Psoas muscle (tissue), 8 donors: ENCODE measurements at places on chromosomes 3 and 15. TPM values are rescaled to one million over a fixed set of nuclear protein-coding genes. Genes with fewer than 3 reads are reported as not detected.

Gene SLC15A2
- 0.30 TPM for polyA plus RNA-seq

Gene LRRC31
- not detected for polyA plus RNA-seq

Gene UBXN7
- 1.9 TPM for polyA plus RNA-seq

Gene AP3B2
- polyA plus RNA-seq = not detected

Gene SIDT1
- polyA plus RNA-seq = 0.14 TPM

Gene CPLX3
- not detected for polyA plus RNA-seq

Gene TMEM44
- 2.1 TPM for polyA plus RNA-seq

DNA sequence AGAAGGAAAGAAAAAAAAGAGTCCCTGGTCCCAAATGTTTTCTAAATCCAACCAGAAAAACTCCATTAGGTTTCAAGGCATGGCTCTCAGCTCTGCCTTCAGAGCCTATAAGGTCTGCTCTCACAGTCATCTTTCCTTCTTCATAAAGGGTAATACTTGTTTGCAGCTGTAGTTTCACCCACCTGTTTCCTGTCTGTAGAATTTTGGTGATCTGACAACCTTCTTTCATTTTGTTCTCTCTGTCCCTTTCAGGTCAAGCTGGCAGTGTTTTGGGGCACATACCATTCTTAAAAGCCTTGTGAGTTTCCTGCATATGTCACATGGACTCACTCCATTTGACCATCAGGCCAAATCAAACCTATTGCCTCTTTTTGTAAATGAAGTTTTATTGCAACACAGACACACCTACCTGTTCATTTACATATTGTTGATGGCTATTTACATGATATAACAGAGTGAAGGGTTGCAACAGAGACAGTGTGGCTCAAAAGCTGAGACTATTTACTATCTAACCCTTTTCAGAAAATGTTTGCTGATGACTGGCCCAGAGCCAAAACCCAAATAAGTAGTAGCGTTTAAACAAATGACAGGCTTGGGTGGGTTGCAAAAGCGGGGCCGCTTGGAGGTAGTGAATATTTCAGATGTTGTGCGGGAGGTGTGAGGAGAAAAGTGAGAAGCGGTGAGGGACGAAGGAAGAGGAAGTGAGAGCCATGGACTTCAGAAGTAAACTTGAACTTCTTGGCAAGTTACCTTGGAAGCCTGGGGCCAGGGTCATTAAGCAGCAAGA is 292.7 kb upstream of the PROK2 start:
- no peaks in the 10 kb centered on the region for H3K4me1 ChIP-seq
- no peaks in the 10 kb centered on the region for H3K27me3 ChIP-seq
- H3K27ac ChIP-seq = no peak overlapping the region
- H3K4me3 ChIP-seq = no peak overlapping the region

DNA sequence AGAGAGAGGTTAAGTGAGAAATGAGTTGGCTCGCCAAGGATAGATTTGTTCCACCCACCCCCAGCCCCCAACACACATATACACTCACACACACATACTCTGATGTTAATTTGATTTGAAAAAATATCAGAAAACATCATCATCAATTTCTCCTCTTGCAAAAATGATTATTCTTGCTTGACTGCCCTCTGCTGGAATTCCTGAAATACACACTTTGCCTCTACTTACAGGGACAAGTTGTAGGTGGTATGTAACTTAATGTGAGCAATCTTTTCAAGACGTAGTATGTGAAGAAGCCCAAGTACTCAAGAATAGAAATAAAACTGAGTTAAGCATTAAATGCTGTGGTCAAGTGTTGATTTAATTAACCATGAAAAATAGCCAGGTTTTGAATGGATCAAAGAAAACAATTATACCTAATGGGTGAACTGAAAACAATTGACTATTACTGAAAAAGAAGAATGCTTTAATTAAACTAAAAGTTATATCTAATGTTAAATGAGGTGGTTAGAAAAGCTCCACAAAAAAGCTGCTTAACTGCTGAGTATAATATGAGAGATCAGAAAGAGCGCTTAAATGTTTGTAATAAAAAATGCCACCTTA is 46.6 kb upstream of the MDFIC2 start:
- H3K27ac ChIP-seq = no peak overlapping the region
- H3K4me1 ChIP-seq = no peaks in the 10 kb centered on the region
- H3K27me3 ChIP-seq = no peaks in the 10 kb centered on the region
- no peak for DNase-seq
- no peak overlapping the region for H3K4me3 ChIP-seq
- H3K36me3 ChIP-seq = no peaks in the 10 kb centered on the region

DNA sequence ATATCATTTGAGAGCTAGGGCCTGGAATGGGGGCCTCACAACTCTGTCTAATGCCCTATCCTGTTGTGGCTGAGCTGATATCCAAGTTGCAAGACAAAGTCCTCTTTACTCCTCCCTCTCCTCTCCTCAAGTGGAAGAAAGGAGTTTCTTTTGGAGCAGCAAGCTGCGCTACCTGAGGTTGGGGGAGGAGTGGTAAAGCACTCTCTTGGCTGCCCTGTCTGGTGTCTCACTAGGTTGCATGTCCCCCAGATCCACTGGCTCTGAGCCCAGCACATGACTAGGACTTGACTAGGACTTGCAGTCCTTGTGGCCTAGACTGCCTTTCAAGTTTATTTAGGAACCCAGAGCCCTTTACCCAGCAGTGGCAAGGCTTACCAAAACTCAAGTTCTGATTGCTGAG is 141.1 kb upstream of the SETMAR start:
- no peaks in the 10 kb centered on the region for H3K4me1 ChIP-seq
- H3K27ac ChIP-seq = no peak overlapping the region
- DNase-seq = no peak
- no peak overlapping the region for H3K4me3 ChIP-seq
- no peaks in the 10 kb centered on the region for H3K36me3 ChIP-seq

GRCh38 chr15:31433574-31433973 is 106.9 kb downstream of the KLF13 start:
- DNase-seq = no peak
- H3K4me3 ChIP-seq = no peak overlapping the region

- H3K4me1 ChIP-seq = no peaks in the 10 kb centered on the region
- H3K27me3 ChIP-seq = no peaks in the 10 kb centered on the region
- DNase-seq = no peak
- no peak overlapping the region for H3K27ac ChIP-seq
These were observed 126.3 kb downstream of the IQCH start for GRCh38 chr15:67380921-67381320.

- H3K27me3 ChIP-seq = no peaks in the 10 kb centered on the region
- peak overlapping the region; percentile 36 for H3K27ac ChIP-seq
- DNase-seq = peak; percentile 78
- no peaks in the 10 kb centered on the region for H3K36me3 ChIP-seq
These were observed 68.4 kb upstream of the HACD2 start for GRCh38 chr3:123653221-123653682.

DNA sequence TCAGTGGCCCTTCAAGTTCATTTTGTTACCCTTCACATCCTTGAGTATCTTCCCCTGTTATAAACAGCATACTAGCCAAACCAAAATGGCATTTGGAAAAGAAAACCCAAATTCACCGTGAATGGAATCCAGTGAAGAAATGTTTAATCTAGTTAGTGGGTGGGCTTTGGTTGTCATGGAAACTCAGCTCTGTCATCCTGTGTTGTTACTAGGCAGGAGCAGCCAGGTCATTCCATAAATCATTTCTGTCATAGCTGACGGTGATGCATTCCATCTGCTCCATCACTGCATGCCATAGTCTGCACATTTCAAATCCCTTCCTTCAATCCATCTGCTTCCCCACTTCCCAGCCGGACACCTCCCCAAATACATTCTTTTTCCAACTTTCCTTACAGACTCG is 140.4 kb upstream of the CGNL1 start:
- H3K27me3 ChIP-seq = no peaks in the 10 kb centered on the region
- DNase-seq = no peak
- H3K4me1 ChIP-seq = no peaks in the 10 kb centered on the region
- H3K4me3 ChIP-seq = no peak overlapping the region
- no peak overlapping the region for H3K27ac ChIP-seq

GRCh38 chr3:834679-835078 is 258.1 kb upstream of the CNTN6 start:
- no peaks in the 10 kb centered on the region for H3K36me3 ChIP-seq
- H3K27me3 ChIP-seq = no peaks in the 10 kb centered on the region
- H3K4me3 ChIP-seq = no peak overlapping the region
- H3K4me1 ChIP-seq = no peaks in the 10 kb centered on the region

DNA sequence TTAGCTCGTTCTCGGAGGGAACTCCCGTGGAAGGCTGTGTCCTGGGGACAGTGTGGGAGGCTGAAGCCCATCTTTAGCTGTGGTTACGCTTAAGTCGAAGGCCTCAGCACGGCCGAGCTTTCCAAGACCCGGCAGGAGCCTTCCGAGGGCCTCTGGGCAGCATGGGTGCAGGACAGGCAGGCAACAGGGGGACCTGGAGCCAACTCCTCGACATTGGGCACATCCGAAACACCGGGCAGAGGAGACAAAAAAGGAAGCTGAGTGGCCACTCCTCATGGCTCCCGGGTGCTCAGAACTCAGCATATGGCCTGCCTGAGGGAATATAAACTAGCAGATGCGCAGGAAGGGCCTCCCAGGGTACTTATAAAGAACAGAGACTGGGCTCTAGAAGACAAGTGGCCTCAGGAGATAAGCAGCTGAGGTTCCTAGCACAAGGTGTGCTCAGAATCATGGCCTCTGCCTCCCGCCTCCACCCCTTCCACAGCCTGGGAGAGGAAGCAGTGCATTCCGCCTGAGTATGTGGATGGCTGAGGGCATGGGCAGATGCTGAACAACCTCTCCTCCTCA is 34.1 kb downstream of the ABTB1 start:
- H3K27me3 ChIP-seq = no peaks in the 10 kb centered on the region
- peaks cover 26% of the 10 kb centered on the region for H3K36me3 ChIP-seq
- DNase-seq = no peak
- H3K27ac ChIP-seq = peak overlapping the region; percentile 39

DNA sequence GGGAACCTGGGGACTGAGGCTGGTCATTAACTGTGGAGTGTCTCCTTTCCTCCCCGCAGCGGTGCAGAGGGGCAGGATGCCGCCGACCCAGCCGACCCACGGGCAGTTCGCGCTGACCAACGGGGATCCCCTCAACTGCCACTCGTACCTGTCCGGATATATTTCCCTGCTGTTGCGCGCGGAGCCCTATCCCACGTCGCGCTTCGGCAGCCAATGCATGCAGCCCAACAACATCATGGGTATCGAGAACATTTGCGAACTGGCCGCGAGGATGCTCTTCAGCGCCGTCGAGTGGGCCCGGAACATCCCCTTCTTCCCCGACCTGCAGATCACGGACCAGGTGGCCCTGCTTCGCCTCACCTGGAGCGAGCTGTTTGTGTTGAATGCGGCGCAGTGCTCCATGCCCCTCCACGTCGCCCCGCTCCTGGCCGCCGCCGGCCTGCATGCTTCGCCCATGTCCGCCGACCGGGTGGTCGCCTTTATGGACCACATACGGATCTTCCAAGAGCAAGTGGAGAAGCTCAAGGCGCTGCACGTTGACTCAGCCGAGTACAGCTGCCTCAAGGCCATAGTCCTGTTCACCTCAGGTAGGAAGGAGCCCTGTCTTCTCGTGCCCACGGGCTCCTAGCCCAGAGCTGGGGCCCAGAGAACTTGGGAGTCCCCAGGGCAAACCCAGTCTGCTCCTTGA is 3.7 kb downstream of the NR2F2 start:
- no peaks in the 10 kb centered on the region for H3K27me3 ChIP-seq
- H3K4me3 ChIP-seq = peak overlapping the region; percentile 92
- H3K27ac ChIP-seq = peak overlapping the region; percentile 94
- DNase-seq = no peak
- peaks cover 11% of the 10 kb centered on the region for H3K4me1 ChIP-seq

- H3K27me3 ChIP-seq = no peaks in the 10 kb centered on the region
- no peak for DNase-seq
- no peak overlapping the region for H3K27ac ChIP-seq
- no peaks in the 10 kb centered on the region for H3K36me3 ChIP-seq
These were observed 228.5 kb downstream of the UNC13C start for GRCh38 chr15:54206586-54207321.

GRCh38 chr3:24165603-24165982 is 220.5 kb downstream of the NR1D2 start:
- H3K36me3 ChIP-seq = no peaks in the 10 kb centered on the region
- no peak for DNase-seq
- no peaks in the 10 kb centered on the region for H3K27me3 ChIP-seq

DNA sequence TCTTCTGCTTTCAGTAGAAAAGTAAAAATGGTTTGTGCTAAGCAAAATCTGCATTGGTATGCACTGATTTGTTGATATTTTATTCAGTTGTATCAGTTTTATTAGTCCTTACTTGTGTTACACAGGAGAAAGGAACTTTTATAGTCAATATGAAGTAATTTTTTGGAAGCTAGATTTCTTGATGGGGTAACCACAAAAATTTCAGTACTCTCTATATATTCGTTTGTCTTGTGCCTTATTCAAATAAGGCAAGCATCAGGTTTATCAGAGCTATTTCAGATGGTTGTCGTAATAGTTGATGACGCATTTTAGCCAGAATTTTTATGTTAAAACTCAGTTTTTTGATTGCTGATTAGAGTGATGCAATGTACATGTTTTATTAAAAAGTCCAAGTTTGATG is 50.7 kb upstream of the NIPA1 start:
- H3K36me3 ChIP-seq = no peaks in the 10 kb centered on the region
- no peaks in the 10 kb centered on the region for H3K27me3 ChIP-seq
- H3K4me1 ChIP-seq = no peaks in the 10 kb centered on the region
- no peak overlapping the region for H3K27ac ChIP-seq

GRCh38 chr15:73605759-73606436 is 27.3 kb downstream of the NPTN start:
- H3K36me3 ChIP-seq = no peaks in the 10 kb centered on the region
- H3K4me3 ChIP-seq = no peak overlapping the region
- no peaks in the 10 kb centered on the region for H3K27me3 ChIP-seq
- no peak overlapping the region for H3K27ac ChIP-seq
- peaks cover 82% of the 10 kb centered on the region for H3K4me1 ChIP-seq

DNA sequence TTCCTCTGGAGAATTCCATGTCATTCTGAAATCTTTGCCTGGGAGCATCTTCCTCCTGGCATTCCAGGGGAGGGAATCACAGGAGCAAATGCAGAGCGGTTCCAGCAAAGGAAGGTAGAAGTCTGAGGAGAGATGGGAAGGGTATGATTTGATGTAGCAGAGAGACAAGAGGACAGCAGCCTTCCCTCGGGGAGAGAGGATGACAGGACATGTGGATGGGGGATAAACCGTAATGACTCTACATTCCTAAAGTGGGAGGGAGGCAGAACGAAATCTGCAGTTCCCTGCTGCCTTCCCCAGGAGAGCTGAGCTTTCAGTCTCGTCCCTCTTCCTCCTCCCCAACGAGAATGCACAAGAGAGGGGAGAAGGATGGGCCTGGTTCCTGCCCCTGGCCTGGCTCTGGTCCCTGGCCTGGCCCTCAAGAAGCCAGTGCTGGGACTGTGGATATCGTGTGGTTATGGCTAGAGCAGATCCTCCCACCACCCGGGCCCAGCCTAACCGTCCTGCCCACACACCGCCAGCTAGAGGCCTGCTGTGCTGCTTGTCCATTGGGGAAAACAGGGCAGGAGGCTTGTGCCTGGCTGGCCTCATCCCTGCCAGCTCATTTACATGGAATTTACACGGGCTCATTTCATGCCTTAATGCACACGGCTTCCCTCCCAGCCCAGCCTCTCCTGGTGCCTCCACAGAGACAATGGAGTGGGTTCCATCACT is 26.6 kb downstream of the SEMA7A start:
- no peaks in the 10 kb centered on the region for H3K36me3 ChIP-seq
- no peak for DNase-seq
- no peaks in the 10 kb centered on the region for H3K27me3 ChIP-seq
- H3K4me1 ChIP-seq = no peaks in the 10 kb centered on the region
